ENCODE measurements at places on chromosomes 12 and 14.

- DNase-seq, result no peak
Measured at GRCh38 chr12:124457287-124458219, 109.9 kb downstream of the NCOR2 start.

GRCh38 chr12:19244312-19244711 lies 114.8 kb downstream of the PLEKHA5 start:
- no peak for DNase-seq

DNA sequence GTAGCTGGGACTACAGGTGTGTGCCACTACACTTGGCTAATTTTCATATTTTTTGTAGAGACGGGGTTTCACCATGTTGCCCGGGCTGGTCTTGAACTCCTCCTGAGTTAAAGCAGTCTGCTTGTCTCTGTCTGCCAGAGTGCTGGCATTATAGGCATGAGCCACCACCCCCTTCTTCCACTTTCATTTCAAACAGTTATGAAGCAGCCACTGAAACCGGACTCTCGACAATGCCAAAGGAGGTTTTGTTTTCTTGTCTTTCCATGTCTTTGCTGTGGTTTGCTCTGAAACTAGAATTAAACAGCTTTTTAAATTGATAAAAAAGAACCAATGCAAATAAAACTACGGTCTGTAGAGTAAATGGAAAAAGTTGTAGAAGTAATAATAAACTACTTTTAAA lies 30.4 kb downstream of the RAP1B start:
- no peak for DNase-seq

- DNase-seq, result no peak
Measured at GRCh38 chr14:32932914-32933628, 5.6 kb upstream of the NPAS3 start.

DNA sequence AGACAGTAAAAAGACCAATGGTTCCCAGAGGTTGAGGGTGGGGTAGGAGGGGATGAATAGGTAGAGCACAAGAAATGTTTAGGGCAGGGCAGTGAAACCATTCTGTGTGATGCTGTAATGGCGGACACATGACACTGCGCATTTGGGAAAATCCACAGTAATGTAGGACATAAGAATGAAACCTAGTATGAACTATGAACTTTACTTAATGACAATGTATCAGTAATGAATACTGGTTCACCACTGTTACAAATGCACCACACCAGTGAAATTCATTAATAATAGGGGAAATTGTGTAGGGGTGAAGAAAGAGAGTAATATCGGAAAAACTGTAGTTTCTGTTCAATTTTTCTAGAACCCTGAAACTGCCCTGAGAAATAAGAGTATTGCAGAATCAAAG lies 5.6 kb downstream of the ERH start:
- no peak for DNase-seq

DNA sequence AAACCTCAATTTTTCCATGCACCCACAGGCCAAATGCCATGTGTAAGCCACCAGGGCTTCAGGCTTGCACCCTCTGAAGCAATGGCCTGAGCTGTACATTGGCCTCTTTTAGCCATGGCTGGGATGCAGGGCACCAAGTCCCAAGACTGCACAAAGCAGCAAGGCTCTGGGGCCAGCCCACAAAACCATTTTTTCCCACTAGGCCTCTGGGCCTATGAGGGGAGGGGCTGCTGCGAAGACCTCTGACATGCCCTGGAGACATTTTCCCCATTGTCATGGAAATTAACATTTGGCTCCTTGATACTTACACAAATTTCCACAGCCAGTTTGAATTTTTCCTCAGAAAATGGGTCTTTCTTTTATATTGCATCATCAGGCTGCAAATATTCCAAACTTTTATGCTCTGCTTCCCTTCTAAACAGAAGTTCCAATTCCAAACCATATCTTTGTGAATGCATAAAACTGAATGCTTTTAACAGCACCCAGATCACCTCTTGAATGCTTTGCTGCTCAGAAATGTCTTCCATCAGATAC lies 14.3 kb upstream of the OSBPL8 start:
- DNase-seq, result no peak

DNA sequence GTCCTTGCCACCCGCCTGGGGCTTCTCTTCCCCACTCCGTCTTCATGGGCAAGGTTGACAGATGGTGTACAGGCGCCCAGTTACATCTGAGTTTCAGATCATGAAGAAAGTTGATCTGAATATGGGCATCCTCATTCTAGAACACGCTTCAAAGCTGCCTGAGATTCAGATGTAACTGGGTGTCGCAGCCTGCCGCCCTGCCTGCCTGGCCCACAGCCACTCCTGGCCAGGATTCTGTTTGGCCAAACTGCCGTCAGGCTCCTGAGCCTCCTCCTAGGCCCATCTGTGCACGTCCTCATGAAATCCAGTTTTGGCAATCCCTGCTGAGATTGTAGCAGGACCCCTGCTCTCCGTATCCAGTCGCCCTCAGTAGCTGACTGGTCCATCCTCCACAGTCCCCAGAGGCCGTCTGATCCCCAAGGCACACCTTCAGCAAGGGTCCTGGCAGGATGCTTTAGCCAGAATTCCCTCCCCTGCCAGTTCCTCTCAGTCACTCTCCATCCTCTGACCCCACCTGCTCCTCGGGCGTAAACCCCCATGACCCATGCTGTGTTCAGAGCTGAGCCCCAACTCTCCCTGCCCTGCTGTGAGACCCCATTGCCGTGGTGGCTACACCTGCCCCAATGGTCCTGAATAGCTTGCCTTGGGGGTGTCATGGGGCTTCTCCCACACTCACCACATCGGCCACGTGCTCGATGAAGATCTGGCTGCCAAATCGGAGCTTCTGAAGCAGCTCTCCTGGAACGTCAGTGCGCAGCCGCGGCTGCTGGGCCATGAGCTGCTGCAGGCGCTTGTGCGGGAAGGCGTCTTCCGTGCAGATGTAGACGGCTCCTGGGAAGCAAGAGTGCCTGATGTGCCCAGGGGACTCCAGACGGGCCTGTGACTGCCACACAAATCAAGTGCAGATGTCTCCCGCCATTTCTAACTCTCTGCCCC lies 12.5 kb downstream of the XRCC3 start:
- DNase-seq, result no peak

- DNase-seq, result no peak
Measured at GRCh38 chr12:98863167-98863566, 218.1 kb downstream of the APAF1 start.

- DNase-seq, result no peak
Measured at GRCh38 chr12:19884021-19884492, 444.8 kb downstream of the AEBP2 start.

DNA sequence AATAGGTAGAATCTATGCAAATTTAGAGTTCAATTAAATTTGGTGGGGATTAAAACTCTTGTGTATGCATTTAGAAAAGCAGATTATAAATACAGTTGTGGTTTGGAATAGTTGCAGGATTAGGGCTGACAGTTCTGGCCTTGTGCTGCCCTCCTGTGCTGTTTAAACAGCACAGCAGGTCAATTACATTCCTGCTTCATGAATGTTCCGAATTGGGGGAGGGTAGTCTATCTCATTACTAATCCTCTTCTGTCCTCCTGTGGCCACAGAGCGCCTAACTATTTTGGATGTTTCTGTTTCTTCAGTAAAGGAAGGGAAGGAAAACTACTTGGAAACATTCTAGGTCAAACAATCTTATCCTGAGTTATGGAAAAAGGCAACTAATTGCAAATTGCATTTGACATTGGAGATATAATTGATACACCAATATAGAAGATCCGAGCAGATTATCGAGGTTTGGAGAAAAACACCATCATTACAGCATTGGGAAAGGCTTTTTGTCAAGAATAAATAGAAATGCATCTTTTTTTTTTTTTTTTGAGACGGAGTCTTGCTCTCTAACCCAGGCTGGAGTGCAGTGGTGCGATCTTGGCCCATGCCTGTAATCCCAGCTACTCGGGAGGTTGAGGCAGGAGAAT lies 8.7 kb upstream of the GPR19 start:
- peak; percentile 82 for DNase-seq

DNA sequence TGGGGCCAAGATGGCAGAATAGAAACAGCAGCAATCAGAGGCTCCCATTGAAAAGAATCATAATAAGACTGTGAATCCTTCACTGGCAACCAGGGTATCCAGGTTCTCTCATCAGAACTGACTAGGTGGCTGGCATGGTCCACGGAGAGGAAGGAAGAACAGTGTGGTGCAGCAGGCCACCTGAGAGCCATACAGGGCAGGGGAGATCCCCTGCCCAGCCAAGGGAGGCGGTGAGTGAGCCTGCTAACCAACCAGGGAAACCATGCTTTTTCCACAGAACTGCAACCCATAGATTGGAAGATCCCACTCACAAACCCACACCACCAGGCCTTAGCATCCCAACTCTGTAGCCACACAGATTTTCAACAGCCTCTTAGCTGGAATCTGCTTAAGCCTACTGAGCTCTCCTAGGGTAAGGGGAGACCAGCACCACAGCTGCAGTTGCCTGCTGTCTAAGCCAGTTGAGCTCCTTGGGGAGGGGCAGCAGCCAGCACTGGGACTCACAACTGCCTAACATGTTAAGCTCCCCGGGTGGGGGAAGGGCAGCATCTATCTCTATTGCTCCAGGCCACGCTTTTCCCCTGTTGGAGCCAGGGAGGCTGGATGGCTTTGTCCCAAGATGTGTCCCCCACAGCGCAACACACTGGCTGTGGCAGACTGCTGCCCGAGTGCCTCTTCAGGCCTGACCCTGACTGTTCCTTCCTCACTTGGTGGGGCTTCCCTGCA lies 342.6 kb upstream of the CCDC196 start:
- DNase-seq, result no peak

DNA sequence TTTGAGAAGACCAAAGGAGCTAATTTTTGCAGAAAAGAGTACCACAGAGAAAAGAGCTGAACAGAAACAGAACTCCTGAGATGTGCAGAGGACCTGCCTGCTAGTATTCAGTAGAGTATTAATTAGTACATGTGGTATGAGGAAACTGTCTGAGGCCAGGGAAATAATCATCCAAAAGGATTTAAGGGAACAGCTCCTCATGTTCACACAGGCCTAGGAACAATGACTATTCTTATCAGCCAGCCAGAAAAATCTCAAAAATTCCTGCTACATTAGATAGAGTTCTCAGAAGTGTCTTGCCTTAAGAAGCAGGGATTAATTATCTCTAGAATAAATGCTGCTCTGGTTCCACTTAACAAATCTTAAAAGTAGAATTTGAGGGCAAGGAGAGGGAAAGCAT lies 36.4 kb downstream of the PKP2 start:
- DNase-seq, result no peak

DNA sequence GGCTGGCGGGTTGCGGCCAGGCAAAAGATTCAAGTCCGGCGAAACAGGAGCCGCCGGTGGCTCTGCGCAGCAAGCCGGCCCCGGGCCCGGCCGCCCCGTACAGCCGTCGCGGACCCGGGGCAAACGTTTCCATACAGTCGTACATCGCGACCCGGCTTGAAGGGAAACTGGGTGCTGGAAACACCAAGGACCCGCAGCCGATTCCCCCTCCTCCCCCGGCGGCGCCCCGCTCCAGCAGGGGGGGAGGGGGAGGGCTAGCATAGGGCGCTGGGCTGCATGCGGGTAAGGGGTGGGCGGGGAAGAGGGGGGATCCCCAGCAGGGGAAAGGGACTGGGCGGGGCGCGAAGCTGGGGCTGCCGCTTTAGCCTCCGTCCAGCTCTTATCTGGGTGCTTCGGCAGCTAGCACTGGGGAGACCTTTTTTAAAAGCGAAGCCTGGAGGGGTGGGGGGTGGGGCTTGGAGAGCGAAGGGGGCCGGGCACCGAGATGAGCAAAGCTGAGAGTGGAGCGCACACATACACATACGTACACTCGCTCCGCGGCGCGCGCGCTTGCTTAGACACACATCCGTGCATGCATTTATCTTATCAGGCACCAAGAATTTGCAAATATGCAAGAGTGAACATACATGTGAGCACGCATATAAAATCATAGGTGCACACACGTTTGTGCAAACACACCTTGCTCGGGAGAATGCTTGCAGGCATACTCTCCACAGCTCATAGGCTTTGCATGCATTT lies 11.9 kb downstream of the RARG start:
- DNase-seq, result no peak

DNA sequence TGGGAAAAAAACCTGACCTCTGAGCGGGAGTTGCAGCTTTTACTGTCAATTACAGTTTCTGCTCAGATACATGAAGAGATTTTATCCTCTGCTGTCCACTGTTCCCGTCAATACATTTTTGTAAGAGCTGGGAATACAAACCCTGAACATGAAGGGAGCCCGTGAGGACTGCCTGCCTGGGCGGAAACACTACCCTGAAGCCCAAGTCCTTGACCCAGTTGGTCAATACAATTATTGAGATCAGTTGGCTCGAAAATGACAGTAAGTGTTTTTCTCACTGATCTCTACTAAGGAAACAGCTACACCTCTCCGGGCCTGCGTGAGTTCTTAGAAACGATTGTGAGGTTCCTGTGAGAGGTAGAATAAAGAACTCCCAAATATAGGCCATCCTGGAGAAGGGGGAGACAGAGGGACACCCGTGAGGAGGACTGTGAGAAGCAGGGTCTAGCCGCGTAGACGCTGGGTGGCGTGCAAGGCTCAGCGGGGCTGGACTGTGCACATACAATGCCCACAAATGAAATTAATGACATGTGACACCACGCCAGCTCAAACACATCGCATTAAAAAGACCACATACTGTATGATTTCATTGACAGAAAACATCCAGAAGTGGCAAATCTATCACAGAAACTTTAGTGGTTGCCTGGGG lies 509.5 kb downstream of the TMEM132D start:
- no peak for DNase-seq

GRCh38 chr14:58239244-58240195 lies 5.1 kb upstream of the PSMA3 start:
- peak; percentile 58 for DNase-seq

- DNase-seq, result no peak
Measured at GRCh38 chr12:122355706-122356105, 66.8 kb downstream of the CLIP1 start.

GRCh38 chr12:13251521-13251920 lies 55.0 kb downstream of the EMP1 start:
- DNase-seq, result no peak

GRCh38 chr12:38921025-38921677 lies 15.8 kb upstream of the CPNE8 start:
- peak; percentile 1 for DNase-seq

DNA sequence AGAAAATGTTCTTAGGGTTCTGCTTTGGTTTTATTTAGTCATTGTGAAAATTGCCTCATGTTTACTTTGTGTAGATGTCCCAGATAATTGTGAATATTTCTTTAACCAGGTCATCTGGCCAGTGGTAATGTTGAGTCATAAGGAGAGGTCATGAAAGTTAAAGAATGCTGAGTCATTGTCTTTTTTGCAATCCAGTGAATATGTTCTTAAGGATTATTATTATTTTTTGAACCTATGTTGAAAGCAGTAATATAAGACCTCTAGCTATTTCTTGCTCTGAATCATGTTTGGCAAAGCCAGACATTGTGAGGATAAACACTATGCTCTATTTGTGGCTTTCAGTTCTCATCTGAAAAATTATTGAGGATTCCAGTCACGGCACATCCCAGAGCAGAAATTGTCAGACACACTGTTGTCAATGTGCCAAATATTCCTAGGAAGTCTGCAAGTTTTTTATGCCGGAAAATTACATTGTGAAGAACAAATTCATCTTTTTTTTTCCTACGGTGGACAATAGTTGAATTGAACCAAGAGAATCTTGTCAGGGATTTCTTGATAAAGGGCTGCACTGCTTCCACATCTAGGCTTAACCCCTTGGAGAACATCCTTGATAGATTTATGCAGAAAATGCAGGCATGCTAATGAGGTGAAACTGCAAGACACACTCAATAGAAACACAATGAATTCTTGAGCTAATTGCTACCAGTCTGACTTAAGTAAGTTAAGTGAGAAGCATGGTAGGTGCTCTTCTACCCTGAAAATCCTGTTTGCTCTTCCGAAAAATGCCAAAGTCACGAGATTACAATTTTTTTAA lies 369.6 kb downstream of the ATP23 start:
- DNase-seq, result peak; percentile 90

GRCh38 chr14:51107801-51108200 lies 12.9 kb upstream of the TRIM9 start:
- no peak for DNase-seq
